ENCODE measurements at places on chromosomes 1 and 21. TPM values are rescaled to one million over a fixed set of nuclear protein-coding genes. Genes with fewer than 3 reads are reported as not detected.

The HEYL gene
- total RNA-seq = not detected

The MPZ gene
- total RNA-seq = 2.5 TPM

The PYCR2 gene
- total RNA-seq = 36.8 TPM

The LRRC53 gene
- not detected for total RNA-seq

The DPM3 gene
- 72.3 TPM for total RNA-seq

The S100A7 gene
- total RNA-seq = not detected

Measured in melanocyte of skin (primary cell).